ENCODE measurements at places on chromosomes 4 and X. TPM values are rescaled to one million over a fixed set of nuclear protein-coding genes. Genes with fewer than 3 reads are reported as not detected.
A peak's percentile ranks its signal among the peaks of the same experiment; 100 is the strongest.

The TACR3 gene
- not detected for total RNA-seq

The ZNF280C gene
- 7.0 TPM for total RNA-seq

The CXXC4 gene
- total RNA-seq, result not detected

GRCh38 chr4:8372506-8372905 lies 68.0 kb downstream of the ACOX3 start:
- no peak for DNase-seq

The CNKSR2 gene
- total RNA-seq, result 22.5 TPM

GRCh38 chrX:10015355-10015722 lies 48.2 kb downstream of the CLDN34 start:
- DNase-seq, result no peak

The MANBA gene
- 119 TPM for total RNA-seq

The MGST2 gene
- not detected for total RNA-seq

- DNase-seq, result peak; percentile 75
These were observed 186.9 kb downstream of the LRBA start for GRCh38 chr4:150828159-150828558.

The SLITRK4 gene
- total RNA-seq, result not detected

- DNase-seq, result no peak
These were observed 180.2 kb downstream of the FRAS1 start for GRCh38 chr4:78237360-78237759.

DNA sequence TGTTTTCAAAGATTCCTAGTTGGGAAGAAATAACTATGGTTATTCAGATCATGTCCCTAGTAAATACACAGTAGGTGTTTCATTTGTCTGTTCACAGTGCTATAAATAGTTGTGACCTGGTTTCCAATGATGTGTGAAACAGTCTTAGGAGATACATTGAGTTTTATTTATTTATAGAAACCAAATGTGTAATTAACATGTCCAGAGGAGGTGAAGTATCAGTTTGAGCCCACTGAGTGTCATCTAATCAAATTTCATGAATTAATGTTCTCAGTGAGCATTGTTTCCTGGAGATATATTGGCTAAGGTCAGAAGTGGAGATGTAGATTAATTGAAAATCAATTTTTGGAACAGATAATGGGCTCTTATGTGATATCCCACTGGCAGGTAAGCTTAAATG lies 996.3 kb downstream of the FSTL5 start:
- no peak for DNase-seq

DNA sequence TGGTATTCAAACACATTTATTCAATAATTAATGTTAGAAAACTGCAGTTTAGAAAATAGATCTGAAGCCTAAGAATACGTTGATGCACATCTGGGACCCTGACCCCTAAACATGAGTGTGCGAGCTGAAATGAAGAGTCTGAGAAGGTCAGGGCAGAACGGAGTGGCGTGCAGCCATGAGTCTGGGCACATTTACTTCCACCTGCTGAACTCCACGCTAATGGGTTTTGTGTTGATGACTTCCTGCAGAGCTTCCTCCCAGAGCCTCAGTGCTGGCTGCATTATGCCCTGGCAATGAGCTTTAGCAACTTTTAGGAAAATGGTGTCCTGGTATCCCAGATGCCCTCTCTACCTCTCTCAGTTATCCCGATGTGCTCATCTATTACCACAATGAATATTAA lies 53.1 kb downstream of the FAM114A1 start:
- no peak for DNase-seq

DNA sequence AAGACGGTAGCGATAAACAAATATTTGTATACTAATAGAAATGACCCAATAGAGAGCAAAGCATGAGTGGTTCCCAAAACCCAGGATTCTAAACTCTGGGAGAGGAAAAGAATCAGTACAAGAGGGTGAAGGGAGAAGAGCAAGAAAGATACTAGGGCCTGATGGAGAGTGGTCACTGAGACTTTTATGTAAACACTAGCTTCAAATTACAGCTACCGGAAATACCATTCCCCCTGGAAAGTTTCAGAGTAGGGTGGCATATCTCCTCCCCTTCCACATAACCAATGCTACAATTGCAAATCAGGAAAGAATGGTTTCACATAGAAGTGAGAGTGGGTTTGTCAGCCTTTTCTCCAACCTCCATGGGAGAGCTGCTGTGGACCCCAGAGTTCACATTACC lies 77.1 kb downstream of the EIF4E start:
- no peak for DNase-seq

- DNase-seq, result no peak
These were observed 20.9 kb downstream of the NFKB1 start for GRCh38 chr4:102522031-102522440.

The MMRN1 gene
- total RNA-seq, result 0.49 TPM

The MGARP gene
- total RNA-seq, result not detected

The NOA1 gene
- 22.7 TPM for total RNA-seq

DNA sequence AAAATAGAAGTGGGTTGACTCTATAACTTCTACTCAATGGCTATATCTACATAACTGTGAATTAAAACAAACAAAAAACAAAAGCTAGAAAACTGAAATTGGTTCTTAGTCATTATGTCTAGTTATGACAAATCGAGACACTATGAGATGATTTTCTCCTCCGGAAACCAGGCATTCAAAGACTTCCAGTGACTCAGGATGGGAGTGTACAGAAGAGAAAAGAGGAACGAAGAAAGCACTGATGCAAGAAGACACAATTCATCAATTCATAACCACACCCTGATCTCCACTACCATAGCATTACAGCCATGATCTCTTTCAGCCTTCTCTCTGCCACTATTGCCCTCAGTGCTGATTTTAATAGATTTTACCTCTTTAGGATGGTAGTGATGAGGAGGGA lies 253.6 kb downstream of the CBLL2 start:
- DNase-seq, result peak; percentile 63

The CPZ gene
- total RNA-seq, result not detected

- DNase-seq, result no peak
These were observed 363.6 kb upstream of the FAM241A start for GRCh38 chr4:111781611-111782010.

DNA sequence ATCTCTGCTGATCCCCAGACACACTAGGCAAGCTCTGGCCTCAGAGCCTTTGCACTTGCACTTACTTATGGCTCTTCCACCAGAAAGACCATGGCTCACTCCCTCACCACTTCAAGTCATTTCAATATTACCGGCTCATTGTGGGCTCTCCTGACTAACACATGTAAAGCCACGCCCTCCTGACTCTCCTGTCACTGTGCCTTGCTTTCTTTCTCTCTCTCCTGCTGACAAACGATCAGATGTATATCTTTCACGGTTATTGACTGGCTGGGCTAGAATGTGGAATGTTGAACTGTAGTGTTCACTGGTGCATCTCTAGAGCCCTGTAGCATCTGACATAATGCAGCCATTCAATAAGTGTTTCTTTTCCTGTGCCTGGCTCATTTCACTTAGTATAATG lies 425.1 kb downstream of the RAB28 start:
- DNase-seq, result no peak

- DNase-seq, result no peak
These were observed 87.2 kb upstream of the PITX2 start for GRCh38 chr4:110710070-110710469.

The SULT1B1 gene
- total RNA-seq, result 0.10 TPM

DNA sequence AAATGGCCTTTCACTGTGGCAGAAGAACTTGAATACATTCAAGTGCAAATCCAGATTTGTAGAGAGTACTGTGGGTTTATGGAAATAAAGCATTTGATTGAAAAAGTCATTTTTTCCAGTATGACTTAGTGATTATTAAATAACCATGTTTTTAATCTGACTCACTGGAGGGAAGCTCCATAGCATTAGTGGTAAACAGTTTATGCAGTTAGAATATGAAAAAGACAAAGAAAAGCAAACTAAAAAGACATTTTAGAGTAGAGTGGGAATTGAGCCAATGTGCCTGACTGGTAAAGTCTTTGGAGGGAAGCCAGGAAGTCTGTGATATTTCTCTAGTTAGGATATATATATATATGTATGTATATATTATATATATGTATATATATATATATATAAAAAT lies 53.4 kb downstream of the FAT4 start:
- no peak for DNase-seq
